H7 (cell line): ENCODE measurements at places on chromosomes 11 and 22. TPM values are rescaled to one million over a fixed set of nuclear protein-coding genes. Genes with fewer than 3 reads are reported as not detected.

MMP3 gene
- not detected in 2 replicates for total RNA-seq

LARGE2 gene
- 36.6 and 38.6 TPM in 2 replicates for total RNA-seq

VPREB3 gene
- total RNA-seq, result not detected in 2 replicates

DNA sequence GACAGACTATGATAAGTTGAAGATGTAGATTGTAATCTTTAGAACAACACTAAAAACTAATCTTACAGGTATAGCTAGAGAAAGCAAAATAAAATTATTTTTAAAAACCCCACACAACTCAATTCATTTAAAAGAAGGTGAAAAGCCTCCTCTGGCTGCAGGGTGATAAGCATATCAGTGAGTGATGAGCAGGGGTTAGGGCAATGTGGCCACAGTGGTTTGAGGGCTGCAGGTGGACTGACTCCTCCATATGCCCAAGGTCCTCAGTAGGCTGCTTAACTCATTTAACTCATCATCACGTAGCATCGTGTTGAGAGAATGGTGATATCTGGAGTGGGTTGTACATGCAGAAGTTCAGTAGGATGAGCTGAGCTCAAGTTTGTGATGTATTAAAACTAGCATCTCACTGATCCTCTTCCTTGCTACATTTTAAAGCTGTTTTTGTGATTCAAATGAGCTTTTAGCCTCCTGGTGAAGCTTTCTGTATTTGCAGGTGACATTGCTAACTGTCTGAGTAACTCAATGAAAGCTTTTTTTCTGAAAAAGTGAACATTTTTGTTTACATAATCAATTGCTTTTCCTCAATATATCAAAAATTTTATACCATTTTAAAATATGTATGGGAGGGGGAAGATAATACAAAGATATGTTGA is 37.0 kb upstream of the SC5D start:
- DNase-seq, result no peak

MS4A7 gene
- not detected in 2 replicates for total RNA-seq

CASP5 gene
- total RNA-seq, result not detected in 2 replicates

- no peak for DNase-seq
Measured at GRCh38 chr11:32902089-32902665, 9.6 kb downstream of the QSER1 start.

GRCh38 chr22:29039148-29039547 is 22.5 kb downstream of the C22orf31 start:
- no peak for DNase-seq

- no peak for DNase-seq
Measured at GRCh38 chr22:30244641-30245040, 1.9 kb downstream of the LIF start.

GRCh38 chr22:23183061-23183698 is 2.9 kb downstream of the BCR start:
- DNase-seq, result peak; percentile 89

OR2AG2 gene
- total RNA-seq, result 0.07 TPM in 2 replicates

DNA sequence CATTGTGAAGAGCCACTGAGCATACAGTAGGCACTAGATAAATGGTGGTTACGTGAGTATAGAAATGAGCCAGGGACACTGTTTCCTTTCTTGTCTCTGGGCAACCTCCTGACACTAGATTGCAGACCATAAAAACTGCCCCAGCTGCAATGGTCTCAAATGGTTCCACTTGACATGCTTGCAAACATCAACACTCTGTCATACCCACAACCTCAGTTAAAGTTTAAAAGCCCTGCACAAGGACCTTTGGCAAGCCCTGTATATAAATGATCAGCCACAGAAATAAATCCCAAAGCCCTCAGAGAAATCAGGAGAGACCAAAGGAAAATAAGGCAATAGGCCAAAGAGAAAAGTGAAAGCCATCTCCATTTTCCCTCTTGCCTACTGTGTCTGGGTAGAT is 20.7 kb downstream of the PLEKHA7 start:
- DNase-seq, result no peak

ZP1 gene
- total RNA-seq, result not detected in 2 replicates

DNA sequence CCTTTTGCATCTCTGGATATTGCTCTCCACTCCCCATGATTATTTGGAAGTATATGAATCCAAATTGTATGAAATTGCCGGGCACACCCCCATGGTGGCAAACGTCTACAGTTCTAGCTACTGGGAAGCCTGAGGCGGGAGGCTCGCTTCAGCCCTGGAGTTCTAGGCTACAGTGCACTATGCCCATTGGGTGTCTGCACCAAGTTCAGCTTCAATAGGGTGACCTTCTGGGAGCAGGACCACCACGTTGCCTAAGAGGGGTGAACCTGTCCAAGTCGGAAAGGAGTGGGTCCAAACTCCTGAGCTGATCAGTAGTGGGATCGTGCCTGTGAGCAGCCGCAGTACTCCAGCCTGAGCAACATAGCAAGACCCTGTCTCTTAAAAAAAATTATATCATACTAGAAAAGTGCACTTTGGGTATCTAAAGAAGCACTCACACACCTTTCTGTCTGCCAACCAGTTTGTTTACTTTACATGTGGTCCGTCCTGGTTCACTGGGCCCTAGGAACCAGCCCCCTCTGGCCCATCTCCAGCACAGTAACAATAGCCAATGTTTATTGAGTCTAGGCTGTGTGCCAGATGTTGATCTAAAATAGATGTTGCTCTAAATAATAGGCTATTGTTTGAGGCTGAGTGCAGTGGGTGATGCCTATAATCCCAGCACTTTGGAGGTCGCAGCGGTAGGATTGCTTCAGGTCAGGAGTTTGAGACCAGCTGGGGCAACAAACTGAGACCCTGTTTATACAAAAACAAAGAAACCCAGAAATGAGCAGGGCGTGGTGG is 16.4 kb upstream of the KAT5 start:
- no peak for DNase-seq

- no peak for DNase-seq
Measured at GRCh38 chr11:34519595-34520235, 6.1 kb upstream of the ELF5 start.

SERHL2 gene
- total RNA-seq, result 2.6 and 7.5 TPM in 2 replicates

OR8J1 gene
- not detected in 2 replicates for total RNA-seq

CTTN gene
- total RNA-seq, result 155 and 188 TPM in 2 replicates

GSTT2B gene
- total RNA-seq, result 13.1 and 18.9 TPM in 2 replicates

DNA sequence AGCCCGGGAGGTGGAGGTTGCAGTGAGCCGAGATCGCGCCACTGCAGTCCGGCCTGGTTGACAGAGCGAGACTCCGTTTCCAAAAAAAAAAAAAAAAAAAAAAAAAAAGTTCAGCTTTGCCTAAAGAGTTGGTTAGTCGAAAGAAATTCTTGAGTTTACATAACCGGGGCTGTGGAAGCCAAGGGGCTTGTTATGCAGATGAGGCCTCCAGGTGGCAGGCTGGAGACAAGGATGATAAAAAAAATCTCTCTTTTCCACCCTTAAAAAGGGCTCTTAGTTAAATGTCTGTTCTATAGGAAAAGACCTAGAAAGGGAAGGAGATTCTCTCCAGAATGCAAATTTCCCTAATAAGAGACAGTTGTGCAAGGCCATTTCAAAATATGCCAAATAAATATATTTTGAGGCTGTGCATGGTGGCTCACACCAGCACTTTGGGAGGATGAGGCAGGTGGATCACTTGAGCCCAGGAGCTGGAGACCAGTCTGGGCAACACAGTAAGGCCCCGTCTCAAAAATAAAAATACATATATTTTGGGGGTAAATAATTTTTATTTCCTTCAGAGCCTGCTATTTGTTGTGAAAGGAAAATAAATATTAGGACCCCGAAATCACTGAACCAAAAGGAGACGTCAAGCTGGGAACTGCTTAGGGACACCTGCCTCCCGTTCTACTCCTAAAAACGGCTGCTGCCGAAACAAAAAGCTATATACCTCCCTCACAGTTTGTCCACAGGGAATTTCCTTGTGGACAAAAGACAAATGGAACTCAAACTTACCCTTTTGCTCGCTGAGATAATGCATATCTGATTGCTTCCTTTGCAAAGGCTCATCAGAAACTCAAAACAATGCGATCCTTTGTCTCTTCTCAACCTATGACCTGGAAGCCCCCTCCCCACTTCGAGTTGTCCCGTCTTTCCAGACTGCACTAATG is 2.4 kb upstream of the IFITM2 start:
- DNase-seq, result peak; percentile 93

TCN1 gene
- not detected in 2 replicates for total RNA-seq

- no peak for DNase-seq
Measured at GRCh38 chr11:24642648-24643047, 145.8 kb downstream of the LUZP2 start.

GRCh38 chr11:127804747-127805400 is 782.5 kb downstream of the ETS1 start:
- no peak for DNase-seq

ROBO4 gene
- not detected in 2 replicates for total RNA-seq

DNA sequence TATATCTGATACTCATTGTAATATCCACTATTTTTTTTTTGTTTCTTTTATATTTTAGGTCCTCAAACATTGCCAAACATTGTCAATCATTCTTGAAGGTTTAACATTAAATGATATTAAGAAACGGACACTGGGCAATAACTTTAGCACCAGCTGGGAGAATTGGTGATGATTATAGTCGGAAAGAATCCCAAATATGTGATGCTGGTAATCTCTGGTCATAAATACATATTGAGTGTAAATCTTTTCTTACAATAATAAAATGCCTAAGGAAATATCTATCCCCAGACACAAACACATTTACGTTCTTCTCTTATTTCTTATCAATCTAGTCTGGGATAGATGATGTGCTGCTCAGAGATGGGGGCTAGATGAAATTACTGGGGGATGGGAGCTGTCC is 25.2 kb downstream of the OR51E2 start:
- no peak for DNase-seq

- no peak for DNase-seq
Measured at GRCh38 chr22:42613872-42614301, 796 bp downstream of the POLDIP3 start.

MIAT gene
- 3.0 and 13.4 TPM in 2 replicates for total RNA-seq

UBE2L6 gene
- 9.5 and 17.6 TPM in 2 replicates for total RNA-seq

AHNAK gene
- 8.3 and 11.2 TPM in 2 replicates for total RNA-seq

RAB38 gene
- total RNA-seq, result 17.0 and 20.4 TPM in 2 replicates

ZBTB16 gene
- not detected in 2 replicates for total RNA-seq
